Testis (tissue), 5 donors: ENCODE measurements at places on chromosomes 4 and X.

DNA sequence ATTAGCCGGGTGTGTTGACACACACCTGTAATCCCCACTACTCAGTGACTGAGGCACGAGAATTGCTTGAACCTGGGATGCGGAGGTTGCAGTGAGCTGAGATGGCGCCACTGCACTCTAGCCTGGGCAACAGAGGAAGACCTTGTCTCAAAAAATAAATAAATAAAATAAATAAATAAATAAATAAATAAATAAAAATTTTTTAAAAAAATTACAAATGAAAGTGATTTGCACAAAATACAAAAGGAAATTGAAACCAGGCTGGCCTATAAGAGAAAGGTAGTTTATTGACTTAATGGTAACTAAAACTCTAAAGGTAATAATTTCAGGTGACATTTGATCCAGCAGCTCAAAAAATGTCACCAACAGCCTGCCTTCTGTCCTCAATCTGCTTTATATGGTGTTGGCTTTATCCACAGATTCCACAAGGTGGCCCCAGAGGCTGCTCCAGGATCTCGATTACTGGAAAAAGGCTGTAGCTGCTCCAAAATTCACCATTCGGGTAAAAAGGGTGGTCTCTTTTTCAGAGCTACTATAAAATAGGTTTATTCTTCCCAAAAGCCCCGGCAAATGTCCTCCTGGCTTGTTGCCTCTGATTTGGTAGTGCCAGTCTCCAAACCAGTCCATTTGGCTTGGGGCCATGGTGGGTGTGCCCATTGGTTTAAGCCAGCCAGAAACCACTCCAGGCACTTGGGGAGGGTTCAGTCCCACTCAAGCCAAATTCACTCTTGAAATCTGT, 61.4 kb upstream of the TRIM2 start:
- DNase-seq, result peak; percentile 73
- H3K36me3 ChIP-seq, result no peaks in the 10 kb centered on the region
- no peak overlapping the region for H3K4me3 ChIP-seq
- H3K27me3 ChIP-seq, result no peaks in the 10 kb centered on the region
- peaks cover 7% of the 10 kb centered on the region for H3K4me1 ChIP-seq

DNA sequence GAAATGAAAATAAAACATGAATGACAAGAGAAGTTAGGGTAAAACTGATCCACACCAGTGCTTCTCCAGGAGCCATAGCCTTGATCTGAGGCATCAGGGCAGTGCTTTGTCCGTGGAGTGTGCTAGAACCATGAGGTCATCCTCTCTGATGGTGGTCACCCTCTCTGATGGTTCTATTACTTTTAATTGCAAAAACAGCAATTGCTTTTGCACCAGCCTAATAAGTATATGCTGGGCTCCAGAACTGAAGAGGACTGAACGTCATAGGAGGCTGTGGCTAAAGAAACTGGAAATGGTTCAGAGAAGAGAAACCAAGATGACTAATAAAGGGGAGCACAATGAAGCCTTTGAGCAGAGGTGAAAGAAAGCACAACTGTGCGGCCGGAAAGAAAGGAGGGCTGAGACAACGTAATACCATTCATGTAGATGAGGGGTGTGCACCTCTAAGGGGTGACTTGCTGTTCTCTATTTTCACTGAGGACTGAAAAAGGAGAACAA, 17.0 kb upstream of the TMEM154 start:
- H3K4me1 ChIP-seq, result no peaks in the 10 kb centered on the region
- no peak overlapping the region for H3K27ac ChIP-seq
- no peak for DNase-seq
- no peaks in the 10 kb centered on the region for H3K27me3 ChIP-seq

DNA sequence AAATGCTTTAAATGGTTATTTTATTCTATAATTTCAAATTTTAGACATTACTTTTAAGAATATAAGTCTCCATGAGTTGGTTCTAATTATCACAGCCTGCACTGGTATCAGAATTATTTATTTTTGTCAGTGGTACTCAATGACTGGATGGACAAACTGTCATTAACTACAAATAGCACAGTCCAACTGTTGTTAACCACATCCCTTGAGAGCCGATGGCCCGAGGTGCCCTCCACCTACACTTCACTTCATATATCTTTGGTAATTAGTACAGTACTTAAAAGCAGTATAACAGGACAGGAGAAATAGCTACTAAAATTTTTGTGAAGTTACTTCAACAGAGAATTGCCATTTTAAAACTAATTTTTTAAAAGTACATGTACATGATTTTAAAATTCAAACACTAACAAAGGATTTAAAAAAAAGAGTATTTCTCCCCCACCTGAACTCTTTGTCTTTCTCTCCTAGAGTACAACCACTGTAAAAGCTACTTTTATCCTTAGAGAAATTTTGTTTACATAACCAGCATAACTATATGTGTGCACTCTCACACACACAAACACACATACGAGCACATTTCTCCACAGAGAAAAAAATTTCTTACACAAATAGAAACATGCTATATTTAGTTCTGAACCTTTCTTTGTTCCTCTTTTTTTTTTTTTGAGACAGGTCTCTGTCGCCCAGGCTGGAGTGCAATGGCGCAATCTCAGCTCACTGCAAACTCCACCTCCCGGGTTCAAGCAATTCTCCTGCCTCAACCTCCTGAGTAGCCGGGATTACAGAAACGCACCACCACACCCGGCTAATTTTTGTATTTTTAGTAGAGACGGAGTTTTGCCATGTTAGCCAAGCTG, 6.5 kb downstream of the TIFA start:
- no peak for DNase-seq
- no peak overlapping the region for H3K27ac ChIP-seq
- no peak overlapping the region for H3K4me3 ChIP-seq

GRCh38 chrX:9729171-9729885, 36.3 kb downstream of the GPR143 start:
- no peaks in the 10 kb centered on the region for H3K36me3 ChIP-seq
- H3K4me3 ChIP-seq, result no peak overlapping the region
- H3K4me1 ChIP-seq, result no peaks in the 10 kb centered on the region
- no peak overlapping the region for H3K27ac ChIP-seq
- H3K27me3 ChIP-seq, result no peaks in the 10 kb centered on the region
- DNase-seq, result no peak

- no peaks in the 10 kb centered on the region for H3K36me3 ChIP-seq
- H3K27ac ChIP-seq, result no peak overlapping the region
- H3K4me3 ChIP-seq, result no peak overlapping the region
- H3K27me3 ChIP-seq, result no peaks in the 10 kb centered on the region
These were observed 103.8 kb downstream of the GABRB1 start for GRCh38 chr4:47135210-47135609.

GRCh38 chrX:29870608-29871007, 344.8 kb upstream of the MAGEB2 start:
- H3K4me3 ChIP-seq, result no peak overlapping the region
- H3K27me3 ChIP-seq, result no peaks in the 10 kb centered on the region
- H3K36me3 ChIP-seq, result no peaks in the 10 kb centered on the region
- no peak overlapping the region for H3K27ac ChIP-seq
